ENCODE measurements at places on chromosomes 6 and 20.

DNA sequence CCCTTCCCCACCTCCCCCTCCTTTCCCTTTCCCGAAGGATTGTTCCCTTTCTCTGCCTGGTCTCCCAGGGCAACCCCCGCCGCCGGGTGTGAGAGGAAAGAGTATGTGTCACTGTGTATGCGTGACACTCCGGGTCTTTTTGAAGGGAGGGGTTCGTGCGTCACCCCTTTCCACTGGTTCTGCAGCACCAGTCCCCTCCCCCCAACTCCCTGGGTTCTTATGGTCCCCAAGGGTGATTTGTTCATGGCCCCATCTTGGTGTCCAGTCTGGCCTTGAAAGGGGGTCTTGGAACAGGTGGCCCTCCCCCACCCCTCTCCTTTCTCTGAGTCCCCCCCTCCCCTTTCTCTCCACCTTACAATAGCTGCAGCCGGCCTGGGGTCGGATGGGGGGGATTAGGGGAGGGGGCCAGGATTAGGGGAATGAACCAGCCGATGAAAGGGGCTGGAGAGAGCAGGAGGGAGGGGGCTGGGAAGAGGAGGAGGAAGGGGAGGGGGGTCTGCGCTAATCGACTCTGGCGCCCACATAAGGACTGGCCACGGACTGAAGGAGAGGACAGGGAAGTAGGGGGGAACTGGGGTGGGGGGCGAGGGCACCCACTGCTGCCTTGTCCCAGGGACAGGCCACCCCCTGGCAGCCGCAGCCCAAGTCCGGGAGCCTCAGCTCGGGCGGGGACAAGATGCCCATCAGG, 1.3 kb upstream of the RING1 start:
- DNase-seq, result no peak

DNA sequence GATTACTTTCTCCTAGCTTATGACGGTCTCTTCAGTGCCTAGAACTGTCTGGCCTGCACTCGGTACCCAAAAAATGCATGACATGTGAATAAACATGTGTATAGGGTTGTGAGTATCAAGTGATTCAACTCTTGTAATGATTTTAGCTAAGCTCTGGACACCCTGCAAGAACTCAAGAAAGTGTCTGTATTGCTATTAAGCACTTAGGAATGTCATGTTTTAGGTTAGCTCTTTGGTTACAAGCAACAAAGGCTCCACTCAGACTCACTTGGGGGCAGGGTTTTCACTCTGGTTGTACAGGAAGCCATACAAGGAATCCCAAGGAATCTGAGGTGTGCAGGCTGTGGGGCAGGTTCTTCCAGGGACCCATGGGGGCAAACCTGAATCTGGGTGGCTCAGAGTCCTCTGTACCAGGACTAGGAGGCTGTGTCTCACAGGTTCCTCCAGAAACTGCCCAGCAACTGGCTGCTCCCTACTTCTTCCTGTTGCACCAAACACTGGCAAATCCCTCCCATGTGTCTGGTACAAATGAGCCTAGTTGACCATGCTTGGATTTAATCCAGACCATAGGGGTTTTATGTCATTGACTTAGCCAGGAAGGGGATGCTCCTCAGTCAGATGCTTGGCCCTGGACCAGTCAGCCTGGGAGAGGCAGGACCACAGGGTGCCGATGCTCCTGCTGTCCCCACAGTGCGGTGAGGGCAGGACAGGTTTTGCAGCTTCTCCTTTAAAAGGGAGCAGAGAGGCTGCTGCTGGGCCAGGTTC, 77.9 kb upstream of the CDH4 start:
- no peak for DNase-seq

DNA sequence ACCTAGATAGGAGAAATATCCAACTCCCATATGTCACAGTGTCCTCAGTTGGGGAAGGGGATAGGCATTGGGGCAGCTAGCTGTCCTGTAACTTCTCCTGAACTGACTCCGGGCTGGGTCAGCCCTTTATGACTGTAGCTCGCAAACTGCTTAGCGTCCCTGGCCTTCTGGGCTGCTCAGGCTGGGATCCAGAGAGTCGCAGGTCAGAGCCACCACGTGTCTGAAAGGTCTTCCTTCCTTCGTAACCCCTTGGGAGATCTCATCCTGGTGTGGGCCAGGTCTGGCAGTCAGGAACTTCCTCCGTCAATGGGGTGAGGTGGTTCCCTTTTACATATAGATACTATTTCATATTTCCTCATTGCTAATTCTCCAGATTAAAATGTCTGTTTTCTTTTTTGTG, 28.8 kb upstream of the HINT3 start:
- no peak for DNase-seq

DNA sequence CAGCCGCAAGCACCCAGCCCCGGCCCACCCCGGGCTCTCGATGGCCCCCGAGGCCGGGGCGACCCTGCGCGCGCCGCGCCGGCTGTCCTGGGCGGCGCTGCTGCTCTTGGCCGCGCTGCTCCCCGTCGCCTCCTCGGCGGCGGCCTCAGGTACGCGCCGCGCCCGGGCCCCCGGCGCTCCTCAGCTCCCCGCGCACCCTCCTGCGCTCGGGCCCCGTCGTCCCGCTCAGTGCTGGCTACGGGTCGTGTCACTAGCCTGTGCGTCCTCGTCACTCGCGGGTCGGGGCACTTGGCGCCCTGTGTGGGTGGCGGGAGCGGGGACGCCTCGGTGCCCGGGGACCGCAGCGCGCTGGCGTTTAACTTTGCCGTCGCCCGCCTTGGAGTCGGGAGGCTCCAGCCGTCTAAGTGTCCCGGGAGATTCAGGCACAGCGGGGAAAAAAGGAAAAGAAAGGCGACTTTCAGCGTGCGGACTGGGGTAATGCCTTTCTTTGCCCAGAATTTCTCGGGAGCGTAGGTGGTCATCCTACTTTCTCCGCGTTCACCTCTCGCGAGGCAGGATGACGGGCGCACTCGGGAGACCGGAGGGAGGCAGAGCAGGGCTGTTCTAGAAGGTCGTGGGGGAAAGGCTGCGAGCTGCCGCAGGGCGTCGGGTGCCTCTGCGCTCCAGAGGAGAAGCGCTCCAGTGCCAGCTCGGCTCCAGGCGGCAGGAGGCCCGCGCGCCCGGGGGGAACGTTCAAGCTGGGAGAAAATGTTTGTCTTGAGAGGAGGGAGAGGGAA, 545 bp downstream of the FNDC1 start:
- DNase-seq, result no peak

DNA sequence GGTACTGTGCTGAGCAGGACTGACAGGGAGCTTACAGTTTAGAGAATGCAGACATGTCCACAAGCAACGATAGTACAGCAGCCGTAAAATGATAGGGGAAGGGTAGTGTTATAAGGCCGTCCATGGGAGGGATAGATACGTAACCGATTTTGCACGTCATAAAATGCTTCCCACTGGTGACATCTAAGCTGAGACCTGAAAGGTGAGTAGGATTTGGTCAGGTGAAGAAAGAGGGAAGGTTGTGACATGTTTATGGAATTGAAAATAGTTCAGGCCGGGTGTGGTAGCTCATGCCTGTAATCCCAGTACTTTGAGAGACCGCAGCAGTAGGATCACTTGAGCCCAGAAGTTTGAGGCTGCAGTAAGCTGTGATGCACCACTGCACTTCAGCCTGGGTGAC, 25.6 kb downstream of the SNX9 start:
- no peak for DNase-seq

- DNase-seq, result no peak
Measured at GRCh38 chr20:32823078-32823477, 3.3 kb downstream of the MAPRE1 start.

GRCh38 chr6:21005816-21006570, 471.7 kb downstream of the CDKAL1 start:
- no peak for DNase-seq

Measured in effector memory CD8-positive, alpha-beta T cell (primary cell).